NCI-H526 treated with DMSO at 0.1 percent for 48 hours (cell line): ENCODE measurements at places on chromosomes 12 and 14.

GRCh38 chr12:23906329-23906728, 43.1 kb downstream of the SOX5 start:
- DNase-seq: no peak

DNA sequence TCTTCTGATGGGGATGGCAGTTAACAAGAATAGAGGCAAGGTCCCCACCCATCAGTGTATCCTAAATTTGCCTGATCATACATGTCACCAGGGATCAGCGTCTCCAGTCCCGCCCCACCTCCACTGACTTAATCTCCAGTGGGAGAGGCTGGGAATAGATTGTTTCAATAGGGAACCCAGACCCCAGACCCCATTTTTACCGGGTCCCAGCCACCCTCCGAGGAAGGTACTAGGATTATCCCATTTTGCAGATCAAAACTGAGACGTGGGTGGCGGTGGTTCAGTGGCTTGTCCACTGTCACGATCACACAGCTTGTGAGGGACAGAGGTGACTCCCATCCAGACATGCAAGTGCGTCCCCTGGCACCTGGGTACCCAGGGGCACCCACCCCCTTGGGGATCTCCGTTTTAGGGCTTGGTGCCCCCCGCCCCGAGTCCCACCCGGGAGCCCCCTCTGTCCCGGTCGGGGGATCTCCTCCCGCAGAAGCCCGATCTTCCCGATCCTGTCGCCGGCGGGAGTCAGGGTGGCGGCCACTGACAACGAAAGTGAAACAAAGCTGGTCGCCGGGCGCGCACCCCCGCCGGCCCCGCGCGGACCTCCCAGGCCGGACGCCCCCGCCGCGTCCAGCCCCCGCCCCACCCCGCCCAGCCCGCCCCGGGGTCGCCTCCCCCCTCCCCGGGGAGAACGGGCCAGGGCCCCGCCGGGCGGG, 523 bp downstream of the WSB2 start:
- peak; percentile 57 for DNase-seq

DNA sequence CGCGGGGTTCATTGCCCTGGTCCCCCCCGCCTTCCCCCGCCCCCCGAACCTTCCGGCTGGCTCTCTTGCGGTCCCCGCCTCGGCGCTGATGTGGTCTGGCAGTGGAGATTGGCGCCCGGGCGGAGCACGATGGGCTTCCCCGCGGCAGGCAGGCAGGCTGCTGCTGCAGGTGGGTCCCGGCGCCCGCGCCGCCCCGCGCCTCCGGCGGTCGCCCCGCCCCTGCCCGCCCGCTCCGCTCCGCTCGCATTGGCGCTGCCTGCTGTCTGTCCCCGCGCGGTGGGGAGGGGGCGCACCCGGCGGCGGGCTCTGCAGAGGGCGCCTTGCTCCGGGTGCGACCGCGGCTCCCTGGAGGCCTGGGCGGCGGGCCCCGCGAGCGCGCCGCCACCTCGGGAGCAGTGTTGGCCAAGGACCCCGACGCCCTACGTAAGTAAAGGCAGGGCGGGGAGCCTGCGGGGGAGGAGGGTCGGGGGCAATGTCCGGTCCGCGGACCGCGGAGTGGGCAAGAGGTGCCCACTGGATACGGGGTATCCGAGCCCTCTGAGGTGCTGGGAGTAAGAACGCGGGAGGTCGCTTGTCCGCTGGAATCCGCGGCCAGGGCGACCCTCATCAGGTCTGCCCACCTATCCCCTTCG, at the start of gene AKAP5:
Gene AKAP5 (plus strand): TSS at position 309 of the 632 bp plus-strand sequence. CDS start 2,896 bp downstream, outside the sequence.
- DNase-seq: peak; percentile 76

DNA sequence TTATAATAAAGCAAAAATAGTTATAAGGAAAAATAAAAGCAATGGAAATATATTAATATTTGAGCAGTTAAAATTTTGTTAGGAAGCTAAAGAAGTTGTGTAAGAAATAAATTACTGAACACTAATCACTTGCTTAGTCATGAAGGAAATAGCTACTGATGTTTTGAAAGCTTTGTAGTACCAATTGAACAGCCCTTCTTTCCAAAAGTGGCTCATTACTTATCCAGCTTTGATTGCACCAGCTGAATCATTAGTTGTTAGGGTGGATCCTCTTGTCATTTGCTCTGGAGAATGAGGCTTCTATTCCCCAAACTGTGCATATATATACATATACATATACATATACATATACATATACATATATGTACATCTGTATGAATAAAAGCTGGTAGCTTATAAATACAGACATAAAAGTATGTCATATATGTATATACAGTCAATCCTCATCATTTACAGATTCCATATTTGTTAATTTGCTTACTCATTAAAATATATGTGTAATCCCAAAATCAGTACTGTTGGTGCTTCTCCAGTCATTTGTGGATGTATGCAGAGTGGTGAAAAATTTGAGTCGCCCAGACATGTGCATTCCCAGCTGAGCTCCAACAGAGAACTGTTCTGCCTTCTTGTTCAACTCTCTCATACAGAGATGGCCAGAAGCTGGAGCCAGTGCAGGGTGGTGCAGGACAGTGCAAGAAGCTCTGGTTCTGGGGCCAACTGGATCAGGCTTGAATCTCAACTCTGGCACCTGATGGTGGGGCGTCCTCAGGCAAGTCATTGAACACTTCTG, 214.1 kb downstream of the RPAP3 start:
- DNase-seq: no peak

DNA sequence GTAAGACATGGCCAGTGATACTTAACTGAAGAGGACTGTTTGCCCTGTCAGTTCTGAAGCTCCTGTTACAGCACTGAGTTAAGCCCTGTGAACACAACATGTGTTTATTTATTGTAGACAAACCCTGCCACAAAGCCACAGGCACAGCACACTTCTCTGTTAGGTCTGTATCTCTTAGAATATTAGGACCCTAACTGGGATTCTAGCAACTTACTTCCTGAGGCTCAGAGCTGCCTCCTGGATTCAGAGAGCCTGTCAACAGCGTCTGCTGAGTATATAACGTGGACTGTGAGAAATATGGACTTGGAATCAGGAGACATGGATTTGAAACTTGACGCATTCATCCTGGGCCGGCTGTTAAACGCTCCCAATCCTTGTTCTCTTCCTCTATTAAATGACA, 135.0 kb upstream of the HIF1A start:
- DNase-seq: no peak

GRCh38 chr14:95681153-95681552, 5.1 kb upstream of the TCL1B start:
- no peak for DNase-seq

DNA sequence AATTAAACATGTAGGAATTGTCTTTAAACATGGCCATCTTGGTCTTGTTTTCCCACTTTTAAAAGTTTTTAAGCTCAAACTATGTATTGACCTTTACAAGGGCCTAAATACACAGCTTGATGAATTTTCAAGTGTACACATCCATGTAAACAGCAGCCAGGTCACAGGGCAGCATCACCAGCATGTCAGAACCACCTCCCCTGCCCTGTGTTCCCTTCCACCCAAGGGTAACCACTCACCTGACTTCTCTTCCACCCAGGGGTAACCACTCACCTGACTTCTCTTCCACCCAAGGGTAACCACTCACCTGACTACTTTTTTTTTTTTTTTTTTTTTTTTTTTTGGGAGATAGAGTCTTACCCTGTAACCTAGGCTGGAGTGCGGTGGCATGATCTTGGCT, 4.6 kb downstream of the FBXW8 start:
- DNase-seq: no peak

DNA sequence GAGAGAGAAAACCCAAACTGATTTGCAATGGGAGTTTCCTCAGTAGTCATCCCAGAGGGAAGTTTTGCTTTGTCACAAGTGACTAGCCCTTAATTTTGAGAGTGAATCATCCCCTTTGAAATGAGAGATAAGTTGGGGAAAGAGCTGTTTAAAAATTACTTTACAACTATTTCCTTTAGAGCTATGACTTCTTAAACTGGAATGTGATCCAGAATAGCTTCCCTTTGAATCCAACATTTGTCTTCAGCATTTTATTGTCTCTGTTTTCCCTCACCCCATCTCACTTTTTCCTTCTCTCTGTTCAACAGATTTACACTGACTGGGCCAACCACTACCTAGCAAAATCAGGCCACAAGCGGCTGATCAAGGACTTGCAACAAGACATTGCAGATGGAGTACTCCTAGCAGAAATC, 109.3 kb downstream of the NAV3 start:
- DNase-seq: no peak

- DNase-seq: no peak
These were observed 23.5 kb downstream of the ASB2 start for GRCh38 chr14:93952829-93953228.

DNA sequence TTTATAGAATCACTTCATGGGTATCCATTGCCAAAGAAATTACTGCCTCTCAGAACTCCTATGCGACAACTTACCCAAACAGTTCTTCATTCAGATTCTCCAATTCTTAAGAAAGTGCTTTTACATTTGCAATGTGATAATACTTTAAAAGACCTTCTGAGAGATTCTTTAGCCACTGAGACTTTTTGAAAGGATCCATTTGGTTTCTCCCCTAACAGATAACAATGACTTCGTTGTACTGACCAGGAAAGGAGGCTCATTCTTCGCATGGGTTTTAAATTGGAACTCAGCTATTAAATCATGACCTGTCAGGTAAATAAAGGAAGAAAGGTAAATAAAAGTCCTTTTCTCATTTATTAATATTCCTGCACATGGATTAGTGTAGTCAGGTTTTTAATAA, 14.8 kb downstream of the ITPR2 start:
- no peak for DNase-seq

- no peak for DNase-seq
These were observed 83.9 kb downstream of the PAPOLA start for GRCh38 chr14:96586056-96586455.

DNA sequence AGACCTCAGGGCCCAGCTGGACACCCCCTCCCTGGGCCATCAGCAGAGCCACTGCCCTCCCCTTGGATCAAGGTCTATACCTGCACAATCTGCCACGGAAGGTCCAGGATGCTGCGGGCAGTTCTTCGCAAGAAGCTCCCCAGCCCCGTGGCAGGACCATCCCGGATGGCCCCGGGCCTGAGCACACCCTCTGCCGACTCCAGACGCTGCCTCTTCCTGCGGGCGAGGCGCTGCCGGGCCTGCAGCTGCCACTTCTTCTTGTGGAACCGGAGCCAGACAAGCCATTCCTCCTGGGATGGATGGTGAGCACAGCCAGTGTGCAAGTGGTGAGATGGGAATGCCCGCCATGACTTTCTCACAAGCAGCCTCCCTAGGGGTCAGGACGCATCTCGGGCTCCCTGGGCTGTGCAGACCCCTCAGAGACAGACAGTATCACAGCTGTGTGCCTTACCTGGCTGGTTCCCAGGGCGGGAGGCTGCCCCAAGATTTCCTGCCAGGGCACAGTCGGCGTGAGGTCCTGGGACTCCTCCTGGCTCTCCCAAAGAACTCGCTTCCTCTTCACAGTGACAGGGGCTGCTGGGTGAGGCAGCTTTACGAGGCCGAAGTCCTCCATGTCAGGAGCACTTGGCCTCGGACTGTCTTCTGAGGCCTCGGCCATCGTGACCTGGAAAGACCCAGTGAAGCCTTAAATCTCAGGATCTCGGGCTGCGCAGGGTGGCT, 30.8 kb downstream of the P2RX2 start:
- no peak for DNase-seq

DNA sequence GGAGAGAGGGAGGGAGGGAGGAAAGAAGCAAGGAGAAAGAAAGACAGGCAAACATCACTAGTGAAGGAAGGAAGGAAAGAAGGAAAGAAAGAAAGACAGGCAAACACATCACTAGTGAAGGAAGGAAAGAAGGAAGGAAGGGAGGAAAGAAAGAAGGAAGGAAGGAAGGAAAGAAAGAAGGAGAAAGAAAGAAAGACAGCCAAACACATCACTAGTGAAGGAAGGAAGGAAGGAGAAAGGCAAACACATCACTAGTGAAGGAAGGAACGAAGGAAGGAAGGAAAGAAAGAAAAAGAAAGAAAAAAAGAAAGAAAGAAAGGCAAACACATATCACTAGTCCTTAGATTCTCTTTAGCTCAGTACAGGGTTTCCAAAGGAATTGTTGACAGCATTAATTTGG, 5.3 kb downstream of the FZD10 start:
- DNase-seq: no peak

- no peak for DNase-seq
These were observed 330.4 kb downstream of the MED13L start for GRCh38 chr12:115946867-115947695.

DNA sequence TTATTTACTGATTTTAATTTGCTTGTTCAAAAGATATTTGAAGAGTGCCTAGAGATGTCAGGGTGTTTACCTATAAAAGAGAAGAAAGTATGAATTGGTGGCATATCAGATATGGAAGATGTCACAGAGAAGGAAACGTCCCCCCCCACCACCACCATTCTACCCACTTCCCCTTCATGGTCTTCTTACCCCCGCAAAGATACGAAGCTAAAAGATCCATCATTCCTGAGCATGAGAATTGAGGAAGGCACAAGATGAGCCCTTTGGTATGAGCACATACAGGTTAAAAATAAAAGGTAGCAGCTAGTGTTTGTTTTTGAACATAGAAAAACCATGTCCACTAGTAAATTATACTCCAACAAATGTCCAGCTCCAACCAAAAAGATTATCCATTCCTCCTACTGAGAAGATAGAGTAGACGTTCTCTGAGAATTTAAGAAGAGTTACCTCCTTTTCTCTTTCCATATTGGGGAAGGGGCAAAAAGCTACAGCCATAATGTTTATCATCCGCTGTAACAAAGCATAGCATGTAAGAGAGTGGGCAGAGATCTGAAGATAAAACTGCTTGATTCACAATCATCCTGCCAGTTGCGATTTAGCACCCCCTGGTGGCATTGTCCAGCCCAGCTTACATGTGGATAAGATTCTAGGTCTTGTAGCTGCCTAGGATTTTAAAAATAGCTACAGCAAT, 29.1 kb downstream of the NFYB start:
- peak; percentile 65 for DNase-seq

- DNase-seq: no peak
These were observed 77.0 kb downstream of the BICD1 start for GRCh38 chr12:32183650-32184049.

GRCh38 chr12:119700078-119700477, 32.1 kb downstream of the PRKAB1 start:
- DNase-seq: no peak

DNA sequence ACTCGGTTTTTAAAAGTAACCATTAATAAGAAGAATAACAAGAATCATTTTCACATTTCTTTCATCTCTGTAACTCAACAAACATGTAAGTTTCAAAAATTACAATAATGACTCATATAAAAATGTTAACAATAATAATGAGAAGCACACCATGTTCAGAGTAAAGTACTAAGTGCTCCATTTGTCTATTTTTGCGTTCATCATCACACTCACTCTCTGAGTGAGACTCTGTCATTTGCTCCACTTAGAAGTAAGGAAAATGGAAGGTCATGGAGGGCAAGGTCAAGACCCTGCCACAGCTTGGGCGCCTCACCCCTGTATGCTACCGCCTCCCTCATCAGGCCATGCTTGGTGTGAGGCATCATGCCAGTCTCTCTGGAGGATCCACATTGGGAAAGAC, 129.9 kb downstream of the TMEM30B start:
- DNase-seq: no peak
